ENCODE measurements at places on chromosomes 7 and 10.

GRCh38 chr7:99006739-99007424 is 128.6 kb downstream of the TRRAP start:
- no peak for DNase-seq

- no peak for DNase-seq
These were observed 29.8 kb downstream of the HSPA12A start for GRCh38 chr10:116712519-116712918.

DNA sequence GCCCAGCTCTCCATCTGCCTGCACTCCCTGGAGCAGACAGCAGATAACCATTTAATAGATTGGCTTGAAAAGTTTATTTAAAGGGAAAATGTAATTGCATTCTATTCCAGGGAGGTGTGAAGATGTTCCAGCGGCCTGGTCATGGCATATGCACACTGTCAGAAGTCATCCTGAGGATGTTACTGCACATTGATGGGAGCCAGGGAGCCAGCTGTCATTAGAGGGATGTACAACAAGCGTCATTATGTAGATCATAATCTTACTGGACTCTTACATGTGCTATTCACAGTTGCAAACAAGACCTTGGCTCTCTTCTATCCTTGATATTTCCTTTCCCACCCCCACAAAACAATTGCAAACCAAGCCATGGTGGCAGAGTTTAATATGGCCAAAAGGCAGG is 65.4 kb downstream of the FAM204A start:
- DNase-seq = no peak

- no peak for DNase-seq
These were observed 311.2 kb upstream of the PHF14 start for GRCh38 chr7:10662491-10662890.

- DNase-seq = no peak
These were observed 5.5 kb downstream of the GIMAP6 start for GRCh38 chr7:150626696-150627095.

GRCh38 chr10:63573068-63573697 is 52.0 kb downstream of the REEP3 start:
- DNase-seq = no peak

- no peak for DNase-seq
These were observed 77.3 kb downstream of the LRRN3 start for GRCh38 chr7:111168182-111168581.

DNA sequence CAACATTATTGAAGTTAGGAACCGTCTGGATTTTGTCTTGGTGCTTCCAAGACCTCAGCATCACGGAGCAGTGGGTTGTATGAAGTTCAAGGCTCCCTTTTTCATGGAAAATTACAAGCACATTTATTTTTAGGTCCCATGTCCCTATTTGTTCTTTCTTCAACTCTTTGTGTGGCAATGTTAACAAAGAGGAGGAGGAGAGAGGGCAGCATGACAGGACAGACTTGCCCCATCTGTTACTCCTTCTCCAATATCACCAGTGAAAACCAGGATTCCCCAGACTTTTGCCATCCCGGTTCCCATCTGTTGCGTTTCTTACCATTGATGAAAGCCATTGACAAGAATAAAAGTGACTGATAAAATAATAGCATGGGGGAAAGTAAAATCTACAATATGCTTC is 28.6 kb downstream of the EEPD1 start:
- DNase-seq = no peak

- DNase-seq = no peak
These were observed 650.9 kb upstream of the GALNT17 start for GRCh38 chr7:70480927-70481569.

DNA sequence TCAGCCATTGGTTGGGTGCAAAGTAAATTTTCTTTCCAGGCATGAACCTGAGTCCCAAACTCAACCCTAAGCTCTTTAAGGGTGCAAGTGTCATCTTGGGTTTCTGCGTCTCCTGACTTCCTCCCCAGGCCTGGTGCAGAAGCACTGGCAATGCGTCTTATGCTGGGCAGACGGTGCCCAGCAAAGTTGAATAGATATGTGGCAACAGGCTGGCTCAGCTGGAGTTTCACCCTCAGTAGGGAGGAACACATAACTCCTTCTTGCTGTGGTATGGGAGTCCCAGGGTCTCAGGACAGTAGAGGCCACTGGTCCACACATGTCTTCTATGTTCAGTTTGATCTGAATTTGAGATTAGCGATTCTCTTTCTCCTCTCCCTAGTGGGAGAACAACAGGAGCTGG is 181.3 kb downstream of the RPS24 start:
- DNase-seq = no peak

- no peak for DNase-seq
These were observed 117.9 kb upstream of the COL1A2 start for GRCh38 chr7:94276795-94277194.

DNA sequence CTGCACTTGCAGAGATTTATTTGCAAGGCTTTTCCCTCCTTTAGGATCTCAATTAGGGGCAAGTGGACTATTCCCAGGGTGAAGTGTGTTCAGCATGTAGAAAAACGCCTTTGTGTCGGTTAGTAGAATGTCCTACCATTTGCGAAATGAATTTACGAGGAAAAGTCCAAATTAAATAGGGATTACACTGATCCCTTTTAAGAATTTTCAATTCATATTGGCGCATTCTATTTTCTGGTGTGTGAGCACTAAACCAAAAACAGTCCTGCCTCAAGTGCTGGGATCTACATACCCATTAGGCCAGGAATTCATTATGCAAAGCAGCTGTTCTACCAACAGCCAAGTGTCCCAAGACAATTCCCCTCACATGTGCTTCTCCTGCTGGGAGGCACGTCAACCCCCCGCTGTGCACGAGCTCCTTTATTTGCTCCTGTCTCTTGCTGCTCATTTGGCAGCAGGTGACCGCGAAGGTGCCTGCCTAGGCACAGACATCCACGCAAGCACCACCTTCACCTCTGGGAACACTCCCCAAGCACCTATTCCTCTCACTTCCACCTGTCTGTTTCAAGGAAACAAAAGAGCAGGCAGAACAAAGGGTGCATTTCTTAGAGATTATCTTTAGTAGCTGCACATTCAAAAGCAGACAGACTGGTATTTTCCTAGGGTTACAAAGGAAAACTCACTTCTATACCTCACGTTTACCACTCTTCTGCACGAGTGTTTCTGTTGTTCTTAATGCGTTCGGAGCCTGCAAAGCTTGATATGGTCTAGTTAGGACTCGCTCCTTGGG is 134.6 kb upstream of the FGFR2 start:
- no peak for DNase-seq

- DNase-seq = no peak
These were observed 78.6 kb downstream of the TNS3 start for GRCh38 chr7:47503281-47503680.

DNA sequence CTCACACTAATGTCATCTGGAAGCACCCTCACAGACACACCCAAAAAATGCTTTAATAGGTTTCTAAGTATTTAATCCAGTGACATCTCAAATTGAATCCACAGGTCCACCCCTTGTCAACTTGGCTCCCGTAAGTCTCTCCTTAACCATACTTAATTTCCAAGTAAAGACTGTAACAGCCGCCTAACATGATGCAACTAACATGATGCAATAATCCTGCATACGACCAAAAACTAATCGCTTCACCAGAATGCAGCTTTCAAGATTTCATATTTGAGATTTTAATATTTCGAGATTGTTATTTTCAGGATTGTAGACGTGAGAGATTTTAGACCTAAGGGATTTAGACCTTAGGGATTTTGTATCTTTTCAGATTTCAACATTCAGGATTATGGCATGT is 3.7 kb upstream of the HDAC9 start:
- DNase-seq = no peak

- DNase-seq = no peak
These were observed 70.2 kb upstream of the MKX start for GRCh38 chr10:27815846-27816245.

DNA sequence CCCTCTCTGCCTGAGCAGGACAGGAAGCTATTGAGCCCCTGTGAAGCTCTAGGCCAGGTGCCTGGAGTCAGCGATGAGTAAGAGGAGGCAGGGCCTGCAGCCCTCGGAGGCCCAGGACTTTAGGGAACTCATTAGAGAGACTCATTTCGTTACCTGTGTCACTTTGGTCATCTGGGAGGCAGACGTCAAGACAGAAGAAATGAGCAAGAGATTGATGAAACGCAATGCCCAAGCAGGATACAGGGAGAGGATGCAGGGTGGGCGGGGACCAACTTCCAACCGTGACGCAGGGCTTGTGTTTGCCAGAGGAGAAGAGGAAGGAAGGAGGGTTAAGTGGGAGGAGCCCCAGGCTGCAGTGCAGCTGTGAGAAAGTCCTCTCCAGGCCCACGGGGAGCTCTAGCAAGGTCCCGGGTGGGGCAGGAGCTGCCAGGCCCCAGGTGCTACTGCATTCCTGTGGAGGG is 26.4 kb upstream of the GNA12 start:
- no peak for DNase-seq

DNA sequence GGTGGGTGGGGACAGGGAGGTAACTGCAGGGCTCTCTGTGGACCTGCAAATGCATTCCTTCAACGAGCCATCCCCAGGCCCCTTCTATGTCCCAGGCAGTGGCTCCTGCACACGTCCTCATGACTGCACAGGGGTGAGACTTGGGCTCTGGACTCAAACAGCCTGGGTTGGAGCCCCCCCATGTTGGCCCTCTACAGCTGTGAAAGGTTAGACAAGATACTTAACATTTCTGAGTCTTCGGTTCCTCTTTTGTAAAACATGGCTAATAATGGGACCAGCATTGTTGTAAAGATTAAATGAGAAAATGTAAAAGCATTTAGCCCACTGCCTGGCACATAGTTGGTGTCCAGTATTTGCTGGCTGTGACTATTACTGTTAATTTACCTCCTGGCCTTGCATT is 41.8 kb downstream of the CHST3 start:
- no peak for DNase-seq

- DNase-seq = no peak
These were observed 11.4 kb downstream of the AKR1C3 start for GRCh38 chr10:5105626-5106025.

- peak; percentile 74 for DNase-seq
These were observed 190.8 kb downstream of the MLLT10 start for GRCh38 chr10:21724687-21725367.

GRCh38 chr7:46489106-46489505 is 568.0 kb upstream of the IGFBP3 start:
- DNase-seq = no peak

- DNase-seq = no peak
These were observed 247.3 kb downstream of the ETV1 start for GRCh38 chr7:13742126-13742525.

GRCh38 chr7:64863969-64864368 is 39.1 kb upstream of the ZNF273 start:
- DNase-seq = no peak

- DNase-seq = no peak
These were observed 313.1 kb upstream of the SMIM30 start for GRCh38 chr7:113431406-113431805.

DNA sequence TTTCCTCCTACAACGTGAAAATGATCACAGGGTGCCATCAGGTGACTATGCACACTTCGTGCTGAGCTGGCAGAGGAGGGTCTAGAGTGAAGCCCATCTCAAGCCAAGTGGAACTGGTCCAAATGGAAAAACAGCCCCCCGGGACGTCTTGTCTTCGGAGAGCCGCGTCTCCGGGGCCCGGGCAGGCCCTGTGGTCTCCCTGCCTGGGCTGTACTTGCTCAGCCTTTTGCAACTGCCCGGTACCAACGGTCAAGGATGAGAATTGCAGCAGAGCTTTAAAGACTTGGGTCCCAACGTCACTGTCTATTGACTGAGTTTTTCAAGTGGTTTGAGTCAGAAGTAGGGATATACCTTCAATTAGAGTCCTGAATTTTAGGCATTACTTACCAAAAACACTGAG is 315.5 kb downstream of the PTPRN2 start:
- no peak for DNase-seq

DNA sequence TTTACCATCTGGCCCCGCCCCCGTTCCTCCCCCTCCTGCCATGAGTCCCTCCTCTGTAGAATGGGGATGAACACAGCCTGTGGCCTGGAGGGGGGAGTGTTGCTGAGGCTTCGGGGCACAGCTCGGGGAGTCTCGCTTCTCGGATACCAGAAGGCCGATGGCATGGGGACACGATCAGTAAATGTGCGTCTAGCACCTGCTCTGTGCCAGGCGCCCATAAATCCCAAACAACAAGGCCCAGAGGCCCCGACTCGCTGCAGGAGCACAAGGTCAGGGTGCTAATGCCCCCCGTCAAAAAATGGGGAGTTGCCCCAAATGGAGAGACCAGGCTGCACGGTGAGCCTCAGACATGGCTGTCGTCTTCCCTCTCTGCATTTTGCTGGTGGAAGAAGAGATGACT is 40.7 kb downstream of the JAKMIP3 start:
- DNase-seq = no peak

Data from nucleus accumbens (tissue), 56 donors.